Mucosa of gallbladder (tissue), 1 donor: ENCODE measurements at places on chromosomes 3 and 15. TPM values are rescaled to one million over a fixed set of nuclear protein-coding genes. Genes with fewer than 3 reads are reported as not detected.

The MESP1 gene
- total RNA-seq = 4.6 TPM

GRCh38 chr15:79812541-79812940 is 84.3 kb downstream of the MTHFS start:
- no peak for DNase-seq

The PARP9 gene
- total RNA-seq = 29.6 TPM

DNA sequence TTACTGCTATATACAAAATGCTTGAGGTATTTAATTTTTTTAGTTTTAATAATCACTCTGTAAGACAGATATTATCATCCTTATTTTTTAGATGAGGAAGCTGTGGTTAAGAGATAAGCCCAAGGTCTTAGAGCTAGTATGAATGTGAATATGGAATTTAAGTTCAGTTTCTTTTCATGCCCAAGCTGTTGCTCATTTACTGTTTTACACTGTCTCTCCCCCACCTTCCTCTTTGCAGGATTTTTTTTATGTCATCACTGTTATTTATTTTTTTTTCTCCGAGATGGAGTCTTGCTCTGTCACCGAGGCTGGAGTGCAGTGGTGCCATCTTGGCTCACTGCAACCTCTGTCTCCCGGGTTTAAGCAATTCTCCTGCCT is 22.5 kb downstream of the MAP2K5 start:
- no peak for DNase-seq

GRCh38 chr3:147379651-147380050 is 26.7 kb downstream of the ZIC4 start:
- DNase-seq = no peak

The ZIC1 gene
- 0.06 TPM for total RNA-seq

GRCh38 chr15:65655457-65655856 is 33.7 kb downstream of the SLC24A1 start:
- no peak for DNase-seq

DNA sequence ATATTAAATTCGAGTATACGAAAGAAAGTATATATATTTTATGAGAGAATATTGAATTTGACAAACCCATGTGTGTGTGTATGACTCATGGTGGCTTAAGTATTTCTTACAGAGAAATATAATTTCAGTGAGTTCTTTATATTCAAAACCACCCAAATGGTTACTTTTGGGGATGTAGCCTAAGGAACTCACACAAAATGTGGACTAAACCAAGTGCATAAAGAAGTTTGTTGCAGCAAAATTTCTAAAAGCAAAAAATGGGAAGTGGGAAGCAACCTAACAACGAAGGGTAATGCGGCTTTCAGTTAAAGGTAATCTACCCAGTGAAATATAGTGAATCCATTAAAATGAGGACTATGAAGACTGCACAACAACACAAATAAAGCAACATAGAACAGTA is 277.1 kb downstream of the EDEM1 start:
- no peak for DNase-seq

GRCh38 chr3:102083473-102083872 is 234.2 kb downstream of the NFKBIZ start:
- DNase-seq = no peak

The CCRL2 gene
- 9.1 TPM for total RNA-seq

GRCh38 chr15:81069909-81070308 is 64.2 kb upstream of the CFAP161 start:
- no peak for DNase-seq

GRCh38 chr3:7075117-7075516 is 214.2 kb downstream of the GRM7 start:
- no peak for DNase-seq

DNA sequence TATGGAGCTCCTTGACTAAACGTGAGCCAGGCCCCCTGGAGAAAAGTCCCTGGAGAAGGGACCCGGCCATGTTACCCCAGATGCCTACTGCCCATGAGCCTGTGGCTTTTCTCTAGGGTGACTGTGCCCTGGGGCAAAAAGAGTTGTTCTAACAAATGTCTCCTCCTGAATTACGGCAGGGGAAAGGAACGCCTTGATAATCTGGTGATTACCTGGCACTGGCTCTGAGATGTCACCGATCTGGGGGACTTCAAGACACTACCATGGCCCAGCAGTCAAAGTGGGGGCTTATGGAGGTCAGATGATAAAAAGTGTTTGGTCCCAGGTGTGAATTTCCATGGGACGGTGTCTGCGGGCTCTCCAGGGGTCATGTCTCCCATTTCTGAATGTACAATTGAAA is 140.7 kb downstream of the KLF13 start:
- DNase-seq = no peak

GRCh38 chr15:72835294-72835890 is 51.8 kb upstream of the ADPGK start:
- peak; percentile 16 for DNase-seq

DNA sequence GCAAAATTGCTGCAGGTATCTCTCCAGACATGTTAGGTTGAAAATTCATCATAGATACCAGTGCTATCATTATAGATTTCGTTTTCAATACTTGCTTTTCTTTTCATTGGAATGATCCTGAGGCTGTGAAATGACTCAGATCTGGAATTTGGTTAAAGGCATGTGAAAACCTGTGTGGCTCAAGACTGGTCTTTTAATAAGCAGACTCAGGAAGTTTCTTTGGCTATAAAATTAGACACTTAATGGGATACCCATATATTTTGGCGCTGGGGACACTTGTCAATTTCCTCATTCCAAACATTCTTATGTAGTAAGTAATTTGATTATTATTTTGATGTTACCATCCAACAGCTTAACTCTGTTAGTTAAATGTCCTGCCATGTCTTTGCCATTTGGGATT is 1041.1 kb upstream of the GBE1 start:
- DNase-seq = no peak

GRCh38 chr15:100134089-100134583 is 207.6 kb downstream of the ADAMTS17 start:
- no peak for DNase-seq

- no peak for DNase-seq
Observed at GRCh38 chr3:42698216-42698910, 4.2 kb downstream of the HHATL start.

DNA sequence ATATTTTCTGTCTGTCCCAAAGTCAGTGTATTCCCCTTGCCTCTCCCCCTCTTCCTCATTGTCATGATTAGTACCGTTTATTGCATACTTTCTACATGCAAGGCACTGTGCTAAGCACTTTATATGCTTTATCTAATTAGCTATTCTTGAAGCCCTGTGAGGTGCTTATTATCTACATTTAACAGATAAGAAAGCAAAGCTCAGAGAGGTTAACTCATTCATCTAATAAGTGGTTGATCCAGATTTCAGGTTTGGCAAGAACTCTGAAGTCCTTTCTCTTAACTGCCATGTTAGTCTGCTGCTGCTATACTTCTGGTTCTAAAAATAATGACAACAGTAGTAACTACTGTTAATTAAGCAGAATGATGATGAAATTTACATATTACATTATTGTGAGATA is 13.5 kb downstream of the IQGAP1 start:
- DNase-seq = no peak

- no peak for DNase-seq
Observed at GRCh38 chr3:134476306-134476705, 9.5 kb downstream of the ANAPC13 start.

The TMPRSS7 gene
- 0.12 TPM for total RNA-seq

- DNase-seq = peak; percentile 77
Observed at GRCh38 chr3:100634493-100635272, 25.3 kb downstream of the ADGRG7 start.

- no peak for DNase-seq
Observed at GRCh38 chr3:161474741-161475140, 21.9 kb upstream of the OTOL1 start.

The C3orf22 gene
- total RNA-seq = not detected

DNA sequence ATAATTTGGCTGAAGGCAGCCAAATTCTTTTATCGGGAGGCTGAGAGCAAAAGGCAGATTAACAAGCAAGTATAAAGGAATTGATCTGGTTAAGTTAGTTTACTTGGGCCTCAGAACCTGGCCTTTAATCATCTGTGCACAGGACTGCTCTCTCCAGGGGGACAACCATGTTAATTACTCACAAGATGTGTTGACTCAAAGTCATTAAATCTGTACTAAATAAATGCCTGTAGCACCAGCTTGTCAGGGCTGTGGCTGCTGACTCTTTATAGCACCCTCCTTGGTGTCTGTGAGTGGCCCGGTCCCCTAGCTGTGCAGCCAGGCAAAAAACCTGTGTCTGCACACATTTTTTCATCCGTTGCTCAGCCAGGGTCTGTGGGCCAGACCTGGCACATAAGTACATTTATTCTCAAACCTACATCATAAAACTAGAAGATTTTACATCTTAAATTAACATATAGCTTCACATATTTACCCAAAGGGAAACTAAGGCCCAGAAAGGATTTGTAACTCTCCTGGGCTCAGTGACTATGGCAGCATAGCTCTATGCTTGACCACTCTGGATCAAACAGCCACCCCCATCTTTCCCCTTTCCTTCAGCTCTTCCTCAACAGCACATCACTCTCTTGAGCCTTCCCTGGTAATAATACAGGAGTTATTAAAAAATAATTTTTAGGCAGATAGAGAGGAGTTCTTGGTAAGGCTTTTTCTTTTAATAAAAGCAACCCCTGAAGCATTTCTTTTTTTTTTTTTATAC is 51.4 kb downstream of the NCEH1 start:
- DNase-seq = no peak

DNA sequence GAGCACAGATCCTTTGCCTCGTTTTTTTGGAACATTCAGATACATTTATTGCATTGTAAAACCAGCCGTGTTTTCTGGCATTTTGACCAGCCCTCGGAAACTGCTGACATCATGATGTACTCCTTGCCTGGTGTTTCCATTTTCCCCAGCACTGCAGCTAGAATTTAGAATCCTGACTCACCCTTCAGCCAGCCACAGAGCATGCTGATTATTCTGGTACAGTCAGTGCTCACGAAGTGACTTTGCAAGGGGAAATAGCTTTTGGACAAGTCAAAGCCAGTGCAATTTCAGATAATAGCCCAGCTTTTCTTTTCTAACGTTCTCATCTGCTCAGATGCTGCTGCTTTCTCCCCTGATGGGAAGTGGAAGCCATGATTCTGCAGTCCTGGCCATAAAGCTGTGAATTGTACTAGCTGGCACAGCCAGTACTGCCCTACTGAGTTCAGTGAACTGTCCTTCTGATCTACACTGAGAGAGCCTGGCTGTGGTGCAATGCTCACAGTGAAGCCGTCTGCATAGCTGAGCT is 12.1 kb upstream of the CNBP start:
- DNase-seq = peak; percentile 67

DNA sequence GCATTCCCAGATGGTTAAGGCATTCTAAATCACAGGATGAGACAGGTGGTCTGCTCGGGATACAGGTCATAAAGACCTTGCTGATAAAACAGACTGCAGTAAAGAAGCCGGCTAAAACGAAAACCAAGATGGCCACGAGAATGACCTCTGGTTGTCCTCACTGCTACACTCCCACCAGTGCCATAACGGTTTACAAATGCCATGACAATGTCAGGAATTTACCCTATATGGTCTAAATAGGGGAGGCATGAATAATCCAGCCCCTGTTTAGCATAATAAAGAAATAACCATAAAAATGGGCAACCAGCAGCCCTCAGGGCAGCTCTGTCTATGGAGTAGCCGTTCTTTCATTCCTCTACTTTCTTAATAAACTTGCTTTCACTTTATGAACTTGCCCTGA is 151.1 kb downstream of the ZNF385D start:
- no peak for DNase-seq

- DNase-seq = peak; percentile 82
Observed at GRCh38 chr3:42490243-42490642, 12.2 kb upstream of the VIPR1 start.

DNA sequence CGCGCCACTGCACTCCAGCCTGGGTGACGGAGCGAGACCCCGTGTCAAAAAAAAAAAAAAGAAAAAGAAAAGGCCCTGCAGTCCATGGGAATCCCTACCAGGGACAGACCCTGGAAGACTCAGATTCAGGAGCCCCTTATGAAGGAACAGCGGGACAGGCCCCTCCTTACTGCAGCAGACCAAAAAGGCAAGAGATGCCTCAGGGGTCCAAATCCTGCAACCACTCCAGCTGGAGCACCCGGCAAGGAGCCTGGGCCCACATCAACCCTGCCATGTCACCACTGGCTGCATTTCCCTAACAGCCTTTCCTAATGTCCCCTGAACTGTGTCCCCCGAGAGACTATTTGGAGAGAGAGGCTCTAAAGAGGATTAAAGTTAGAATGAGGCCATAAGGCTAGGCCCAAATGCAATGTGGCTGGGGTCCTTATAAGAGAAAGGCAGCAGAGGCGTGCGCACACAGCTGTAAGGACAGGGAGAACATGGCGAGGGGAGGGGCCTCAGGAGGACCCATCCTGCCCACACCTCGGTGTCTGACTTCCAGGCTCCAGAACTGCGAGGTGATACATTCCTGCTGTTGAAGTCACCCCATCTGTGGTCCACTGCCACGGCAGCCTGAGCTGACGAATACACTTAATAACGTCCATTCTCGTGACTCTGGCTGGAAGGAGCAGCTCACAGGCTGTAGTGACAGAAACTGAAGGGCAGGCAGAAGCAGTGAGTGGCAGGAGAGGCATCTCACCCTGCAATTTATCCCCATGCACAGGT is 78.1 kb downstream of the ATP10A start:
- DNase-seq = no peak

GRCh38 chr3:162641317-162641716 is 1144.7 kb downstream of the OTOL1 start:
- no peak for DNase-seq
